Stimulated activated CD4-positive, alpha-beta T cell treated with anti-CD3 and anti-CD28 coated beads, Interleukin-12 subunit alpha, Interleukin-12 subunit beta, amount 100 ng/mL, for 48 hours (primary cell): ENCODE measurements at places on chromosomes 2 and 18.

DNA sequence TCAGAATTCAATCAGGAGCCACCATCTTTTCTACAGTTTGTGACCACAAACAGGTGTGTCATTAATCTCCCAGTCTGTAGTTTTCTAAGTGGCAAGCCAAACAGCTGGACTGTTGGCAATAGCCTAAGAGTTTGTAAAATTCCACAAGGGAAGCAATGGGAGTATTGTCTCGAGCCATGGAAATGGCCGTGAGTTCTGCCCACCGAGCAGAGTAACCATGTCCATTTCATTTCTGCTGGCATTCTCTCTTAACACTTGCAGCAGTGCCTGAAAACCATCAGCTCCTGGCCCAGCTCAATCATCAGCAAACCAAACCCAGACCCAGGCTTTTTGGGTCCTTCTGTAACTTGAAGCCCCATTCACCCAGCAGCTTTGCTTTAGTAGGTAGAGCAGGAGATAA, 387.8 kb upstream of the CDH7 start:
- no peak for DNase-seq

DNA sequence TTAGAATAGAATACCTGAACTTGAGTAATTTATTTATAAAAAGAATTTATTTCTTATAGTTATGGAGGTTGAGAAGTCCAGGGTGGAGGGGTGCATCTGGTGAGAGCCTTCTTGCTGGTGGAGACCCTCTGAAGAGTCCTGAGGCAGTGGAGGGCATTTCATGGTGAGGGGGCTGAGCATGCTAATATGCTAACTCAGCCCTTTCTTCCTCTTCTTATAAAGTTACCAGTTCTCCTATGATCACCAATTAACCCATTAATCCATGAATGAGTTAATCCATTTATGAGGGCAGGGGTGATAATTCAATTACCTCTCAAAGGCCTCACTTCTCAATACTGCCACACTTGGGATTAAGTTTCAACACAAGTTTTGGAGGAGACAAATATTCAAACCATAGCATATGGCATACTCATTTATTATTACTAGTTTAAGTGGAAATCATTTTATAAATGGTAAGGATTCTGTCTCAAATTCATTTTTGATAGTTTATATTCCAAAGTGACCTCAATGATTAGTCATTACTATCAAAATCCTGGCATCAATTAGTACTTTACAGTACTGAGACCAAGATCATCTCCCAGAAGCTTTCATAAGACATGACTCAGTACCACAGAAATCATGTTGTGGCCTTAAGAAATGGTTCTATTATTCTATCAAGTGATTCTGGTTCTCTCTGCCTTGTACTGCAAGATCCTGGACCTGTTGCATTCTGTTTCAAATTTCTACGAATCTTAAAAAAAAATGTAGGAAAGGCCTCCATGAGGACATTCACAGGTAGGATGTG, 5.5 kb downstream of the ZNF396 start:
- no peak for DNase-seq

DNA sequence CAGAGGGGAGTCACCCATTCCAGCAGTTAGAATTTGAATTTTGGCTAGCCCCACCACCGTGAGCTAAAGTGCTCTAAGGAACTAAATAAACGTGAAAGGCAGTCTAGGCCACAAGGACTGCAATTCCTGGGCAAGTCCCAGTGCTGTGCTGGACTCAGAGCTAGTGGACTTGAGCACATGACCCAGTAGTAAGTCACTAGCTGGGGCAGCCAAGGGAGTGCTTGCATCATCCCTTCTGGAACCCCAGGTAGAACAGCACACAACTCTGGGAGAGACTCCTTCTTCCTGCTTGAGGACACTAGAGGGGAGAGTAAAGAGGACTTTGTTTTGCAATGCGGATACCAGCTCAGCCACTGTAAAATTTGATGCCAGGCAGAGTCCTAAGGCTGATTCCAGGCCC, 672.2 kb downstream of the CPS1 start:
- no peak for DNase-seq

DNA sequence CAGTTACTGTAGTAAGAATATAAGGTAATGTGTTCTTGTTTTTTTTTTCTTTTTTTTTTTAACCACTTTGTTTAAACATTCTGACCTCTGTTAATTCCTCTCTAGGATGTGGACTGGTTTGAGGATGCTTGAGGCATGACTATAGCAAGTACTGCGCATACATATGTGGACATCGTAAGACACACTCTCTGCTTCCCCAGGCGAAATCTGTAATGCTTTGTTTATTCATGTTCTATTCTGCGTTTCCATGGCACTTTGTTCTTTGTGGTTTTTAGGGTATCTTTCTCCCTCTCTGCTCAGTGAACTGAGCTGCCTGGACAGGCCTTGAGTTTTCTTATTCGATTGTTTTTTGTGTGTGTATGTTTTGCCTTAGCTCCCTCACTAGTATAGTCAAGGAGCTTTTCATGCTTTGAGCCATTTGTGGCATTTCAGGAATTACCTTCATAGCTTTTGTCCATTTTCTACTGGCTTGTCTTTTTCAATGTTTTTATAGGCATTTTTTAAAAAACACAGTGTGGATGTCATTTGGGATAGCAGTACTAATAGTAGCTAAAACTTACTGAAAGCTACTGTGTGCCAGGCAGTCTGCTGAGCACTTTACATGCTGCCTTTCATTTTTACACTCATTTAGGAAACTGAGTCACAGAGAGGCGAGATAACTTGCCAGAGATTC, 1.9 kb upstream of the SH3BP4 start:
- DNase-seq: no peak

GRCh38 chr18:36047521-36047920, 19.8 kb downstream of the RPRD1A start:
- DNase-seq: no peak

DNA sequence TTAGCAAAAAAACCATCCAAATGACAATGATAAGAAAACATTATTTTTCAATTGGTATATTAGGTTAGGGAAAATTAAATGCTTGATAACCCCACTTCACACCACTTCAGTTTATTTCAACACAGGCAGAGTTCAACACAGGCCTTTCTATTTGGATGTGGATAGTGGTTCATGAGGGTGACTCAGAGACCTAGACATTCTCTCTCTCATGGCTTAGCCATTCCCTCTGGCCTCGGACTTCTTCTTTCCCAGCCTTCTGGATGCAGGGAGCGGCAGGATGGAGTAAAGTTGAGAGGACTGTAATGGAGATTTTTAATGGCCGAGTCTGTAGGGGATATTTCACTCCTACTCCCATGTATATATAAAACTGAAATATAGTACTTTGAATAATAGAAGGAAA, 109.7 kb downstream of the CTNNA2 start:
- DNase-seq: no peak

GRCh38 chr2:43421194-43421593, 174.6 kb downstream of the THADA start:
- no peak for DNase-seq

GRCh38 chr2:138994502-138994901, 214.3 kb upstream of the NXPH2 start:
- no peak for DNase-seq

DNA sequence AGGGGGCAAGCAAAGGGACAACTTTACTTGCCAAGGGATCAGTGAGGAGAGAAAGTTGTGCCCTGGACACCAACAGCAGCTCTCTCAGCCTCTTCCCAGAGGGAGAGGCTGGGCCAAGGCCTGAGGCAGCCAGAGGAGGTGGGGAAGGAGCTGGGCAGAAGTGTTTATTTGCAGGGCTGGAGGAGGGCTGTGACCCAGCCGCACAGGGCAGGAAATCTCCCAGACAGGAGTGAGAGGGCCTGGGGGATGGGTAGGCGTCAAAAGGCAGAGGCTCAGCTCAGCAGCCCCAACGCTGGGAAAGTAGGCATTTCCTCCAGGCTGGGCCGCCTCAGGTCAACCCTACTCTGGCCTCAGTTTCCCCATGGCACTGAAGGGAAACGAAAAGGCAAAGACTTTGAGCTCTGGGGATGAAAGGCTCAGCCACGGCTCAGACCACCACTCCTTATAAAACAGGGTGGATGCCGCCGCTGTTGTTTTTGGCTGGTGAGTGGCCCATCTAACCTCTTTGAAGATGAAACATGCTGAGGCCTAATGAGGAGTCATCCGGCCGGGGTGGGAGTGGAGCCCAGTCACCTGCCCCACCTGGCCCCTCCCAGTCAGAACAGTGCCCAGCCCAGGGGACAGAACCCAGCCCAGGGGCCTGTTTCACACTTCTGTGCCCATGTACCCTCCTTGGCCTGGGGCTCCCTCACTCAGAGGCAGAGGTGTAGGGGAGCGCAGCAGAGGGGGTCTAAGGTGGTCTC, 21.9 kb upstream of the SEMA4C start:
- no peak for DNase-seq

GRCh38 chr2:239273280-239274234, 127.3 kb downstream of the HDAC4 start:
- DNase-seq: no peak

GRCh38 chr18:44759925-44760342, 79.2 kb downstream of the SETBP1 start:
- peak; percentile 8 for DNase-seq

- DNase-seq: no peak
Measured at GRCh38 chr2:158269143-158269542, 167.5 kb downstream of the UPP2 start.

DNA sequence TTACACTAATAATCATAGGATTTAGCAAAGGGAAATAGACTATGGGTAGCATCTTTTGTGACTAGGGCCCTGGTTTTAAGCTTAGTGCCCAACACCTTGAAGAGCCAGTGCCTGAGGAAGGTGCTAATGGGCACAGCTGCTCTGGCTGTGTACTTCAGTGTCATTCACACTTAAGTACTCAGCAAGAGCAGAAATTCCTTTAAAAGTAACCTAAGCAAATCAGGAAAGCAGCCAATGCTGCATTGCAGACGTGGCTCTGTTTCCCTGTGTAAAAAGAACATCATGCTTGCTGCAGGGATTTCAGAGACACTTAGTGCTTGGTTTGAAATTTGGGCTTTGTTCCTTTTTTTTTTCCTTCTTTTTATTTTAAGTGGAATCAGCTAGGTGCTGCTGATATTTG, 505.4 kb downstream of the SUCLG1 start:
- DNase-seq: no peak

DNA sequence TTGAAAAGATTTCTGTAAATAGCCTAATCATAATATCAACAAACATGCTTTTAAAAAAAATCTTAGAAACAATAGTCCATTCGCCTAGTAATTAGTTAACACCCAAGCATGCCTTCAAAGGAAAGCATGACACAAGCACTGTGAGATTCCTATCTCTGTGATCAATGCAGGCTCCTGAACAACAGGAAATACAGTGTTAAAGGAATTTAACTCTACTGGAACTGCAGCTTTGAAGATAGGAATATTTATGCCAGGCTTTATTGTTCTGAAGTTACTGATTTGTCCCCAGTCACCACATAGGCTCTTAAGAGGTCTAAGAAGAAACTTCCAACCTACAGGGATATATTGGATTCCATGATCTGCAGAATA, 15.4 kb upstream of the FAM124B start:
- DNase-seq: no peak

GRCh38 chr18:49677762-49678413, 116.0 kb downstream of the LIPG start:
- no peak for DNase-seq

DNA sequence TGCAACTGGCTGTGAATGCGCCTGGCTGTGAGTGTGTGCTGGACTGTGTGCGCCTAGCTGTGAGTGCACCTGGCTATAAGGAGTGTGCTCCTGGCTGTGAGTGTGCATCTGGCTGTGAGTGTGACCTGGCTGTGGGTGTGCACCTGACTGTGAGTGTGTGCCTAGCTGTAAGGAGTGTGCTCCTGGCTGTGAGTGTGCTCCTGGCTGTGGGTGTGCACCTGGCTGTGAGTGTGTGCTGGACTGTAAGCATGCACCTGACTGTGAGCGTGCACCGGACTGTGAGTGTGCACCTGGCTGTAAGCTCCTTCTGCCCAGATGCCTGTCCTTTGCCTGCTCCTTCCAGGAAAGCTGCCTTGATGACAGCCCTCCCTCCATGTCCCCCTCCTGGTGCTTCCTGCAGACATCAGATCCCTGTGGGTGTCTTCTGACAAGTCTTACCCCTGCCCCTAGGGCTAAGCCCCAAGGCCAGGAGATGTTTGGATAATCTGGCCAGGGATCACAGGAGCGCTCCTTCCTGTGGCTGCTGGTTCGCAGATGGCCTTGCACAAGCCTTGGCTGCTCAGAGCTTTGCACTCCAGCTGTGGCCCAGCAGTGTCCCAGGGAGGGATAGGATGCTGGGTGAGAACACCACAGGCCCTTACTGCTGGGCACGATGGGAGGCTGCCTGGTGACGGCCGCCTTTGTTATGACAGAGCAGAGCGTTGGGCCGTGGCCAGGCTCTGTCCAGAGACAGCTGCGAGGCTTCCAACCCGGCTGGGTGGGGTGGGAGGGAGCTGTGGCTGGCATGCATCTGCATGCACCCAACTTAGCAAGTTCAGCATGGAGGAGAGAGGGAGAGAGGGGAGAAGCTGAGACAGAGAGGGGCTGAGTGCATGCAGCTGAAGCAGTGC, 89.9 kb downstream of the GLI2 start:
- DNase-seq: no peak

DNA sequence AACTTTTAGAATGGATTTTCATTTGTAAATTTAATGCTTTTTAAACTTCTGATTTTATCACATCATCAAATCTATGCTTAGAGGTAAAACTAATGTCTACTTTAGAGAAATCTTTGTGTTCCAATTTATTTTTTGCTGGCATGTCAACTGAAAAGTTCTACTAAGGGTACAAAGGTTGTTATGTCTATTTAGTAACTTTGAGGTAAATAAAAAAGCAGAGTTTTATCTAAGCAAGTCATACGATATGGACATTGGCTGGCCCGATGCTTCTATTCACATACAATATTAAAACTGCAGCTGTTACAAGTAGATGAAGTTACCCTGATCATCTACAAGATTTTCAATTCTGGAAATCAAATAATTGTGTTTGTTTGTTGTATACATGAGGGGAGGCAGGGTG, 1575.1 kb downstream of the LRP1B start:
- DNase-seq: no peak

DNA sequence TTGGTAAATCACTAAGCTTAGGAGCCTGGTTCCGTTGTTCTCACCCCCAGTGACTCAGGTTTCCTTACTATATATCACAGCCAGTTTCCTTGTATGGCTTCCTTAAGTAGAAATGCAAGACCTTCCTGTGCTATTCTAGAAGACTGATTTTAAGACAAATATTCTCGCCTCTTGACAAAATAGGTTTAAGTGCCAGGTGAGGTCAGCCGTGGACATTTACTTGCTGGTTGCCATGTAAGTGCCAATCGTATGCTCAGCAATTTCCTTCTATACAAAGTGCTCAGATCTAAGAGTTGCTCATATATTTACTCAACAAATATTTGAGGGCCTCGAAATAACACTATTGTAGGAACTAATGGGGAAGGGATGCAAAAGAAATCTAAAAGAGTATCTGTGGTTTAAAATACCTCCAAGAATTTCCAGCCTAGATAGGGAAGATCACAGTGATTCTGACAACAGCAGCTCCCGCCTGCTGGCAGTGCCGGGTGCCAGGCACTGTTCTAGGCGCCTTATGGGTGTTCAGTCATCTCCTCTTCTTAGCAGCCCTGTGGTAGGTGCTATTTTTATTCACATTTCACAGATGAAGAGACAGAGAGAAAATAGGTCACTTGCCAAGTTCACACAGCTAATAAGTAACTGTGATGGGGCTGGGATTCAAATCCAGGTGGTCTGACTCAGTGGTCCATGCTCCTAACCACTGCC, 95.3 kb upstream of the B3GNT7 start:
- no peak for DNase-seq

GRCh38 chr2:86274918-86275275, 62.5 kb downstream of the REEP1 start:
- DNase-seq: no peak

GRCh38 chr2:6236317-6236716, 544.1 kb downstream of the SOX11 start:
- DNase-seq: no peak
